ENCODE measurements at places on chromosomes 6 and 20. TPM values are rescaled to one million over a fixed set of nuclear protein-coding genes. Genes with fewer than 3 reads are reported as not detected.

PPP1R14C gene
- not detected for total RNA-seq

MACROD2 gene
- total RNA-seq, result not detected

COL10A1 gene
- not detected for total RNA-seq

SCAF8 gene
- 41.5 TPM for total RNA-seq

RUNX2 gene
- 3.3 TPM for total RNA-seq

SLC17A9 gene
- total RNA-seq, result 20.6 TPM

DEFB116 gene
- total RNA-seq, result not detected

NECAB3 gene
- total RNA-seq, result 53.6 TPM

SYTL3 gene
- 45.2 TPM for total RNA-seq

NKAIN4 gene
- not detected for total RNA-seq

ASIP gene
- total RNA-seq, result not detected

GLP1R gene
- total RNA-seq, result not detected

SGK2 gene
- total RNA-seq, result 0.28 TPM
